Dermis blood vessel endothelial cell (primary cell): ENCODE measurements at places on chromosomes 4 and X. TPM values are rescaled to one million over a fixed set of nuclear protein-coding genes. Genes with fewer than 3 reads are reported as not detected.

The TLR8 gene
- not detected in 2 replicates for total RNA-seq

The MAP3K15 gene
- 0.09 and 0.17 TPM in 2 replicates for total RNA-seq

The ZNF674 gene
- 4.1 and 6.6 TPM in 2 replicates for total RNA-seq

The PRMT9 gene
- total RNA-seq = 10.1 and 11.1 TPM in 2 replicates

The TCEAL7 gene
- total RNA-seq = 0.28 and 1.2 TPM in 2 replicates

The MAGIX gene
- 0.68 and 0.84 TPM in 2 replicates for total RNA-seq

The DUX4 gene
- not detected in 2 replicates for total RNA-seq

The HELT gene
- total RNA-seq = not detected in 2 replicates

The STS gene
- total RNA-seq = 3.1 and 6.1 TPM in 2 replicates

The VCX3A gene
- not detected in 2 replicates for total RNA-seq

The PTPN13 gene
- total RNA-seq = 0.37 and 2.2 TPM in 2 replicates

The TBC1D9 gene
- 76.6 and 83.4 TPM in 2 replicates for total RNA-seq

The POLN gene
- total RNA-seq = 2.7 and 5.8 TPM in 2 replicates
